Left ventricle myocardium inferior (tissue), 1 donor: ENCODE measurements at places on chromosomes 4 and X. TPM values are rescaled to one million over a fixed set of nuclear protein-coding genes. Genes with fewer than 3 reads are reported as not detected.

Gene HAUS7
- 17.0 TPM for total RNA-seq

Gene FGG
- not detected for total RNA-seq

Gene ZNF185
- total RNA-seq: 1.6 TPM

Gene CRMP1
- 1.4 TPM for total RNA-seq

Gene TMPRSS11B
- total RNA-seq: not detected

Gene TLR3
- 4.9 TPM for total RNA-seq

- no peak for DNase-seq
Observed at GRCh38 chr4:17090063-17090462, 191.6 kb upstream of the LDB2 start.

DNA sequence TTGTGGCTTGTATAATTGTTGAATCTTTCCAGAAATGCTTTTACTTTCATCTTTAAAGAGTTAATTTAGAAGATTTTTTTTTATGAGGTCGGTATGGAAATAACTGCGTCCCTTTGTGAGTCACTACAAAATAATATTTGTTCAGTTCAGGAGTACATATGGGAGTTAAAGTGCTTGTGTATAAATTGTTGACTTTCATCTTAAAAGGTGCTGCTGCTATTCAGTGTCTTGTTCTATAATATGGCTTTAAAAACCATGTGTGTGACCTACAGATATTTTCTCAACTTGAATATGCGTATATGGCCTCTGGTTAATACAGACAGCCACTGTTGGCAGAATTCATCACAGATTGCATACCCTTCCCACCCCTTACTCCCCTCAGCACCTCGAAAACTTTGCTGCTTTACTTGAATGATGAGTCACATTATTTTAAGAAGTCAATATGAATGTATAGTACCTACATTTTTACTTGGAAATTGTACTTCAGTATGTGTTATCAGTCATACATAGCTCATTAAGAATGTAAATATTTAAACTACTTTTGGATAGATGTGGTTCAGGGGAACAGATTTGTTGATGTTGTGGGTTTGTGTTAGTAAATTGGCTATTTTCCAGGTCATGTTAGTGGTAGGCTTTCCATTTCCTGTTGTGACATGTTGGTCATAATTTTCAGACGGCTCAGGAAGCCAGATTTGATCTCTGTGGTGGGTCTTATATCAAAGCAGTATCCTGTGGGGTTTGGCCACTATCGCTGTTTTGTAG, 1.5 kb downstream of the CLCN3 start:
- DNase-seq: no peak

GRCh38 chr4:47390428-47391125, 72.9 kb downstream of the COMMD8 start:
- DNase-seq: no peak

- no peak for DNase-seq
Observed at GRCh38 chr4:54877006-54877405, 219.2 kb downstream of the KIT start.

DNA sequence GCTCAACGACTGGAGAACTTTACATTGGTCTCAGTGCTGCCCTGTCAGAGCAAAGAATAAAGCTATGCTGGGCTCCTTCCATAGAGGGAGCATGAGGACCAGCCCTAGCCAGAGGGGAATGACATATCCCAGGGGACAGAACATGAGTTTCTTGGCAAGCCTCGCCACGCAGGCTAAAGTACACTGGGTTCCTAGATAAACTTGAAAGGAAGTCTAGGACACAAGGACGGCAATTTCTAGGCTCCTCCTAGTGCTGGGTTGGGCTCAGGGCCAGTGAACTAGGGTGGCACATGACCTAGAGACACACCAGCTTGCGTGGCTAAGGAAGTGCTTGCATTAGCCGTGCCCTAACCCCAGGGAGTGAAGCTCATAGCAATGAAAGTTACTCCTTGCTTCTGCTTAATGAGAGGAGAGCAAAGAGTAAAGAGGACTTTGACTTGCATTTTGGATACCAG, 141.0 kb downstream of the MAB21L2 start:
- peak; percentile 88 for DNase-seq

GRCh38 chr4:140706276-140706625, 49.9 kb downstream of the TBC1D9 start:
- DNase-seq: no peak
